ENCODE measurements at places on chromosomes 6 and 20. TPM values are rescaled to one million over a fixed set of nuclear protein-coding genes. Genes with fewer than 3 reads are reported as not detected.
A peak's percentile ranks its signal among the peaks of the same experiment; 100 is the strongest.

GRCh38 chr6:24699521-24700359 is 19.2 kb downstream of the C6orf62 start:
- H3K4me1 ChIP-seq = peaks cover 32% of the 10 kb centered on the region
- H3K4me3 ChIP-seq = peak overlapping the region; percentile 48
- peaks cover 23% of the 10 kb centered on the region for H3K36me3 ChIP-seq
- H3K27ac ChIP-seq = peak overlapping the region; percentile 65

GRCh38 chr20:31368301-31368700 is at the start of gene DEFB118:
Gene DEFB118 (plus strand): TSS chr20:31368601. CDS start chr20:31368651, 50 bp downstream.
- no peak within 1 kb of the TSS for H3K27ac ChIP-seq
- H3K36me3 ChIP-seq = no peaks in the 10 kb centered on the region
- no peaks in the 10 kb centered on the region for H3K4me1 ChIP-seq
- no peaks in the 10 kb centered on the region for H3K27me3 ChIP-seq
- DNase-seq = no peak

Gene LTA
- 1,187 TPM for total RNA-seq

- no peak for DNase-seq
- H3K4me1 ChIP-seq = no peaks in the 10 kb centered on the region
- H3K27ac ChIP-seq = no peak overlapping the region
- no peaks in the 10 kb centered on the region for H3K27me3 ChIP-seq
- H3K36me3 ChIP-seq = no peaks in the 10 kb centered on the region
These were observed 171.3 kb downstream of the COL21A1 start for GRCh38 chr6:56076033-56076432.

Gene PSMB9
- 212 TPM for total RNA-seq

GRCh38 chr6:42010185-42010891 is 40.0 kb upstream of the TAF8 start:
- peak overlapping the region; percentile 70 for H3K4me3 ChIP-seq
- H3K27me3 ChIP-seq = no peaks in the 10 kb centered on the region
- H3K4me1 ChIP-seq = peaks cover 56% of the 10 kb centered on the region
- peaks cover 5% of the 10 kb centered on the region for H3K36me3 ChIP-seq
- peak overlapping the region; percentile 92 for H3K27ac ChIP-seq
- DNase-seq = no peak

DNA sequence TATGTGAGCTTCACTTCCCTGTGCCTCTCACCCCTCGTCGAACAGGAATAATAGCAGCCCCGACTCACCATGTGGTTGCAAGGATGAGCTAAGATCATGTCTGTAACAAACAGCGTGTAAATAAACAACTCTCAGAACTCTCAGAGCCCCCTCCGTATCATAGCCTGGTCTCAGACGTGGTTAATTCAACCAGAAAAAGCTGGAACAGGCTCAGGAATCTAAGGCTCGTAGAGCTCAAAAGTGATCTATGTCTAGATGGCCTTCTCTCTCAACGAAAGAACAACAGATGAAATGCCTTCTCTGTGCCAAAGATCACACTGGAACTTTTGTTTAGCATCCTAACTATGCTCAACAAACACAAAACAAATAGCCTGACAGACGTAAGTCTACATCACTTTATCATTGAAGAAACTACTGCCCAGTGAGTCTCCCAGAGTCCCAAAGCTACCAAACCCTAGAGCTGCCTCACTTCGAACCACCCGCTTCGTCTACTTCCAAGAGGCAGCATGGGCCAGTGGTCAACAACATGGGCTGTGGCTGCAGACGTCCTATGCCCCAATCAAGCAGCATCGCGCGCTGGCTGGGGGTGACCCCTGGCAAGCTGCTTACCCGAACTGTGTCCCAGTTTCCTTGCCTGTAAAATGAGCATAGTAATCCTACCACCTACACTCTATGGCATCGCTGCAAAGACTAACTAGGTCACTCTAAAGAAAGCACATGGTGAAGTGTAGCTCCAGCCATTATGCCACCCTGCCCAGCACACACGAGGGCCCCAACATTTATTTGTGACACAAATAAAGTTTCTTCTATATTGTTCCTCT is 35.1 kb downstream of the NFATC2 start:
- peaks cover 81% of the 10 kb centered on the region for H3K4me1 ChIP-seq
- peak overlapping the region; percentile 91 for H3K27ac ChIP-seq
- H3K36me3 ChIP-seq = peaks cover 26% of the 10 kb centered on the region
- H3K4me3 ChIP-seq = peak overlapping the region; percentile 62

Gene RNF182
- not detected for total RNA-seq

GRCh38 chr20:57509665-57510237 is 15.2 kb downstream of the CTCFL start:
- DNase-seq = no peak
- H3K4me3 ChIP-seq = no peak overlapping the region
- no peaks in the 10 kb centered on the region for H3K36me3 ChIP-seq
- H3K4me1 ChIP-seq = no peaks in the 10 kb centered on the region
- peaks cover 12% of the 10 kb centered on the region for H3K27me3 ChIP-seq

DNA sequence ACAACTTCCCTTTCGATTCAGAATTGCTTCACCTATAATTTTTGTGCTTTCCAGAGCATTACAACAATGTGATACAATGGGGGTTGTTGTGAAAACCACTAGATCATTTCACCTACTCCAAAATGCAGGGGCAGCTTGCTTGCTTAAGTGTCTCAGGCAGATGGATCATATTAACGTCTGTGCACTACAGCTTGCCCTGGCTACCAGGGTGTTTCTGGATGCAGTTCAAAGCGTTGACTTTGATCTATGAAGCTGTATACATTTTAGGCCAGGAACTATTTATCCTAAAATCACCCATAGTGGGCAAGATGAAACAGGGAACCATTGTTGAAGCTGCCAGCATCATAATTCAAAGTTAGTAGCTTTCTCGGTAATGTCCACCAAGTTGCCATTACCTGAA is 339.5 kb upstream of the HSF2 start:
- H3K27me3 ChIP-seq = no peaks in the 10 kb centered on the region
- H3K27ac ChIP-seq = no peak overlapping the region
- no peaks in the 10 kb centered on the region for H3K4me1 ChIP-seq

Measured in natural killer cell treated with Interleukin-12 subunit alpha and Interleukin-12 subunit beta and Interleukin-15 and Interleukin-18, amount 100 ng/mL, for 72 hours (primary cell).